Sigmoid colon (tissue), 7 donors: ENCODE measurements at places on chromosomes 1 and 21.

GRCh38 chr1:197103300-197103699 is 36.2 kb upstream of the F13B start:
- DNase-seq = no peak

DNA sequence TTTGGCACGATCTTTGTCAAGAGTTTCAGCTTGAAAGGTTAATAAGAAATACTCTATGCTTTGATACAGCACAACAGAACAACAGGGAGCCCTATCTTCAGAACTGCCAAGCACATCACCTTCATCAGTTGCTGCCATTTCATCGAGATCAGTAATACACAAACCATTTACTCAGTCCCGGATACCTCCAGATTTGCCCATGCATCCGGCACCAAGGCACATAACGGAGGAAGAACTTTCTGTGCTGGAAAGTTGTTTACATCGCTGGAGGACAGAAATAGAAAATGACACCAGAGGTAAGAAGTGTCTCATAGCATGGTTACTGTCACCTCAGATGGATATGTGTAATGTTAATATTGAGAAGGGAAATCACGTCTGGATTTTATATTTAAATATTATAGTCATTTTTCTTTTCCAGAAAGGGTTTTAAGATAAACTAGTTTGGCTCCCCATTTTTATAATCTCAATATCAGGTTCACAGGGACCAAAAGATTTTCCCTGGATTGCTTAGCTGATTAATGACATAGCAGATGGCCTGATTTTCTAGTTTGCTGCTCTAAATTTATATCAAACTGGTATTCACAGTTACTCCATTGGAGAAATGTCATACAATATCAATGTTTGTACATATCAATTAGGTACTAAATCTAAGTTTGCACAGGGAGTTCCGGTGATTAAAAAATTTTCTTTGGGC is 97.3 kb downstream of the USP25 start:
- no peak for DNase-seq

- DNase-seq = no peak
These were observed 430.9 kb downstream of the HLX start for GRCh38 chr1:221310180-221310579.

DNA sequence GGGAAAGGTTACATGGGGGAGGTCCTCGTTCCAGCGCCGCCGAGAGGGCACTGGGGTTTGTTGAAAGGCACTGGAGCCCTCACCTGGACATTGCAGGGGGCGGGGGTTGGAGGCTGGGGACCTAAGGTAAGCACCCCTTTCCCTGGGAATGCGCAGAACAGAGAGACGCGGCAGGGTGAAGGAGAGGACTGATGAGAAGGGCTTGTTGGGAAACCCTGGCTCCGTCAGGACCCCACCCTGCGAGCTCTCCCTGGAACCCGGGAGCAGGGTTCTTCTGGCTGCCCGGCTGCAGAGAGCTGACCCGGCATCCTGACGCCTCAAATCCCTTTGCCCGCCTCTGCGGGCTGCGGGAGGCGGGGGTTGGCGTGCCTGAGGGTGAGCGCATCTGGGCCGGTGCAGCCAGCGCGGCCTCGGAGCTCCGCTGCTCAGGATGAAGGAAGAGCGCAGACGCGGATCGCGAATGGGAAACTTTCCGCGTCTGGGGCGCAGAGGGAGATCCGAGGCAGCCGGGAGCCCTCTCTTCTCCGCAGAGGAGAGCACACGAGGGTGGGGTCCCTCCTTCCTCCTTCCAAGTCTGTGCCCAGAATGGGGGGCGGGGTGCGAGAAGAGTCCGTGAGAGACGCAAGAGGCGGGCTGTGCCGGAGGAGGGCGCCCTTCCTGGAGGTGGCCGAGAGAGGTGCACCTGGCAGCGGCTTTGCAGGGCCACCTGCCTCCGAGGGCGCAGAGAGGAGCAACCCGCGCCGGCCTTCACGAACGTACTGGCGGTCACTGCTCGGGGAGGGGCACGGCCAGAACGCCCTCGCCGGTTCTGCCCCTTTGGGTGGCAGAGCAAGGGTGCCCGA is 2.4 kb downstream of the IGSF21 start:
- no peak for DNase-seq

DNA sequence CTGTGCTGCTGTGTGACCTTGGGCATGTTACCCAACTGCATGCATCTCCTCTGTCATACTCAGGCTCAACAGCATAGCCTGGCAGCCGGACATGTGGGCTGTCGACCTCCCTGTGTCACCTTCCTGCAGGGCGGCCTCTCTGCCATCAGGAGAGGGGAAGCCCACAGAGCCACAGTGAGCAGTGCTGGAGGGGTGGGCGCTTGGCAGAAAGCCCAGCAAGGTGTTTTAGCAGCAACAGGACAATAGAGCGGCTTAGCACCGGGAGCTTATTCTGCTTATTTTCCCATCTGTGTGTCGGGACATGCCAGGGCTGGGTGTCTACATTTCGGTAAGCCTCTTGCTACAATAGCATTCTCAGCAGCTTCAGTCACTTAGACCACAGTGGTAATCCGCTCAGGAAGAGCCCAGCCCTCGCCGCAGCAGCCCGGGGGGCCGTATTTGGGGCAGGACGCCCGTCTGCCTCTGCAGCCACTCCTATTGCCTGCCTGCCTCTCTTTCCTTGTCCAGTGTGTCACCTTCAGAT is 22.8 kb upstream of the CDK18 start:
- DNase-seq = no peak

DNA sequence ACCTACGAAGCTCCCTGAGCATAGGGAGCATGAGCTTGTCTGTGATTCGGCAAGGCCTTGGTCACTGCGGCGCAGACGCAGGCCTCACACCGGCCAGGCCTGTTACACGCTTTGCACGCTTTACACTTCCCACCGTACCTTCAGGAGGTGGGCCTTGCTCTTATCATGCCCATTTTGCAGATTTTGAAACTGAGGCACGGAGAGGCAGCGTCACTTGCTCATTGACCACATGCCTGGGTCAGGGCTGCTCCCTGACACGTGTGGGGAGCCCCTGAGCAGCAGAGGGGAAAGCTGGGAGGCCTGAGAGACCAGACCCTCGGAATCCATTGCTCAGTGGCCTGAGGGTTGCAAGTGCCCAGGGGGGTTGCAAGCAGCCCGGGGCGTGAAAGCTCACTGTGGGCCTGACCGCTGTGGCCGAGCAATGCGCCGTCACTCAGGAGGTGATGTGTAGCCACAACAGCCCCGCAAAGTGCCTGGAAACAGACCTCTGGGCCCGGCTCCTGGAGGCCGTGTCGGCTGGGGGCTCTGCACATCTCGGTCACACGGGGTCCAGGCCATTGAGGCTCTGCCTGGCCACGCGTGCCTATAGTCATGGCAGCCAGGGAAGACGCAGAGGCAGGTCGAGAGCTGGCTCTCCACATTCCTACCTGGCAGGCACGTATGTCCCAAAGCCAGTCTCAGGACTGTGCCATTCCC is 6.9 kb downstream of the ARHGEF16 start:
- no peak for DNase-seq

DNA sequence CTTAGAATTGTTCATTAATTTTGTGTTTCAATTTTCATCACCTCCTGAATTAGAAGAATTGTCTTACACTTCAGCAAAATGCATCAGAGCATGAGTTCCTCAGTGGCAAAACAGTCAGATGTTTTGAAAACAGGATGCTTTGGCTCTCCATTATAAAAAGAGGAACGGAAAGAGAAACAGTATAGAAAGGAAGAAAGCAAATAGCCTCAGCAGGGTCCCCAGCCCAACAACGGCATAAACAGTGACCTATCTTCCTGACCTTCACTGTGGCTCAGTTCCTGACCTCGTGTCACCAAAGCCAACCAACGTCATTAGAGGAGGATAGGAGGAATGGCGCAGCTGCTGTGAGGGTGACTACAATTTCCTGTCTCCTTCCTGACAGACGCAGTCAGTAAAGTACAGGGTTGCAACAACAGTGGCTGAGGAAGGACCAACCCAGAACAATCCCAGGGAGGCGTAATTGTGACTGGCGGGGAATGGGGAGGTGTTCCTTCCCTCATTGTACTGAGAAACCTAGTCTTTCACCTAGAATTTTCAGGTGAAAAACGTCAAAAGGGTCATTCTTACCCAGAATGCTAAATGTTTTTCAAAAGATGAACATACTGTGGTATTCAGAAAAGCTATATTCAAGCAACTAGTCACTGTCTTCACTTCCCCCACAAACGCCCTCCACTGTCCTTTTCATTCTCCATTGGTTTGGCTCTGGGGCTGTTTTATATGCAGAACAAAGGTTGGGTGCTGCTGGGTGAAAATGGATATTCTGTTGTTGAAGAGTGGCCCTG is 197.9 kb upstream of the SGIP1 start:
- peak; percentile 84 for DNase-seq

DNA sequence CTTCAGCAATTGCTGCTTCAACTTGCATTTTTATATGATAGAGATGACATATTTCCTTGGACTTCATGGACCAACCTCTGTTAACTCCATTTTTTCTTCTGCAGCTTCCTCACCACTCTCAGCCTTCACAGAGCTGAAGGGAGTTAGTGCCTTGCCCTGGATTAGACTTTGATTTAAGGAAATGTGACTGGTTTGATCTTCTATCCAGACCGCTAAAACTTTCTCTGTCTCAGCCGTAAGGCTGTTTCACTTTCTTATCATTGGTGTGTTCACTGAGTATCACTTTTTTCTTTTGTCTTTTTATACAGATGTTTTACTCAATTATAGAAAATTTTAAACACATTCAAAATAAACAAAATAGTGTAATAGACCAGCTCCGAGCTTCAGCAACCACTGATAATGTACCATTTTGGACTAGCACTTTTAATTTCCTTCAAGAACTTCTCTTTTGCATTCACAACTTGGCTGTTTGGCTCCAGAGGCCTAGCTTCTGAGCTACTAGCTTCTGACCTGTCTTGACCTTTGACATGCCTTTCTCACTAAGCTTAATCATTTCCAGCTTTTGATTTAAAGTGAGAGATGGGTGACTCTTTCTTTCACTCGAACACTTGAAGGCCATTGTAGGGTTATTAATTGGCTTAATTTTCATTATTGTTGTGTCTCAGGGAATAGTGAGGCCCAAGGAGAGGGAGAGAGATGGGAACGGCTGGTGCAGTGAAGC is 9.3 kb downstream of the NEK7 start:
- no peak for DNase-seq
